Activated T-helper 1 cell treated with Interleukin-2 at 50 U/mL for 16 hours (primary cell): ENCODE measurements at places on chromosomes 2 and 18.

GRCh38 chr2:170409164-170409535, 231.2 kb downstream of the MYO3B start:
- DNase-seq = peak; percentile 53

GRCh38 chr2:120739438-120740090, 3.9 kb downstream of the GLI2 start:
- DNase-seq = no peak

DNA sequence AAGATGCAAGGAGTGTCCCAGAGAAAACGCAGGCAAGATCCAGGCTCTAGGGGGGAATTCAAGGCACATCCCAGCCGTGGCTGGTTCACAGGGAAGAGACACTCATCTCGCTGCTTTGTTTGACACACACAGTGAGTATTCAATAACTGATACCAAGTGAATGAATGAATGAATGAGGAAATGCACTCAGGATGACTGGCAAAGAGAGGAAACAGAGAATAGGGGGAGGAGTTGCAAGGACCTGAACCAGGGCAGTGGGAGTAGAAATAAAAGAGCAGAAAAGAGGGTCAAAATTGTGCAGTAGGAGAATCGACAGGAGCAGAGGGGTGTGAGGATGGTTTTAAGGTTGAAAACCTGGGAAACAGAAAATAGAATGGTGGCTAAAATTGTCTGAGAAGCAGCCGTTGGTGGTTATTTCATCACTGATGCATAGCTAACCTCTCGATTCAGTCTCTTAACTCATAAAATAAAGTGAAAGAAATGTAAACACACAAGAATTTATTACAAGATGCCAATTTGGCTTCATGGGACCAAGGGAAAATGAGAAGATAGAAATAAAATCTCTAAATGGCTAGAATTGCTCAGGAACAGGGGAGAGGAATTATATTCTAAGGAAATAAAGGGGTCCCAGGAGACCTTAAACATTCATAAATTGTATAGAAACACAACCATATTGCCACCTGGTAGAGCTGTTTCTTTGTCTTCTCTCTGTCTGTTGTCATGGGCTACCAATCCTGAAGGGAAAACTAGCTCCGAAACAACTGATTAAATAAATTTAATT, 63.9 kb upstream of the PHLPP1 start:
- no peak for DNase-seq

GRCh38 chr2:241862093-241862492, 3.4 kb upstream of the PDCD1 start:
- DNase-seq = no peak

DNA sequence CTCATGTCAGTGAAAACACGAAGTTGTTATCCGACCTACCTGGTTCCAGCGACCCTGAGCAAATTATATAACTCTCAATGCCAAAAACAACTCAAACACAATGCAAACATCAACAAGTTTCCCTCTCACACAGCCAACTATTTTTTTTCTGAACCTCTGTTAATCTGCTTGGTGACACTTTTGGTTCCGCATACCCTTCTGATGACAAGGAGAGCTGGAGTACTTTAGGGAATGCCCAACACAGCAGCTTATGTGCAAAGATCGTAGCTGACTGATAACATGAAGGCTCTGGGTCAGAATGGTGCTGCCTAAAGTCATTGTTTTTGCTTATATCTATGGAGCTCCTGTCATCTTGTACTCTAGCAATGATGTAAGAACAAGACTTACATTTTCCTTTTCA, 72.7 kb upstream of the CCDC68 start:
- DNase-seq = no peak

DNA sequence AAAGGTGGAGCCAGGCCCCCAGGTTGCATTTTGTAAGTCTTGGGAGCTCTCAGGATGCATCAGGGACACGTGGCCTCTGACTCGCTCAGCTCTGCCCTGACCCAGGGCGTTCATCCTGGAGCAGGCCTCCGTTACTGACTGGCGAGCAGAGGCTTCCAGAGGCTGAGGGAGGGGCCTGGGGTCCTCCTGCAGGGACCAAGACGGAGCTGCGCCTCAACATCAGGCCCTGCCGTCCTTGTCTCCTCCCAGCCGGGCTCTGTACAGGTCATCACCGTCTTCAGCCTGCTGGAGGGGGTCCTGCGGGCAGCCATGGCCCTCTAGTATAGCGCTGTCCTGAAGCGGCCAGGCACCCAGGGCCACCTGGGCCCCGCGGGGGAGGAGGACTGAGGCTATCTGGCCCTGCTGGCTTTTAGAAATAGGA, 10.2 kb upstream of the ALPP start:
- DNase-seq = no peak

GRCh38 chr2:143157418-143157817, 28.2 kb downstream of the ARHGAP15 start:
- DNase-seq = no peak

- DNase-seq = no peak
Observed at GRCh38 chr2:38438883-38439612, 62.0 kb upstream of the ATL2 start.

GRCh38 chr18:10202845-10203321, 251.6 kb upstream of the APCDD1 start:
- DNase-seq = no peak

DNA sequence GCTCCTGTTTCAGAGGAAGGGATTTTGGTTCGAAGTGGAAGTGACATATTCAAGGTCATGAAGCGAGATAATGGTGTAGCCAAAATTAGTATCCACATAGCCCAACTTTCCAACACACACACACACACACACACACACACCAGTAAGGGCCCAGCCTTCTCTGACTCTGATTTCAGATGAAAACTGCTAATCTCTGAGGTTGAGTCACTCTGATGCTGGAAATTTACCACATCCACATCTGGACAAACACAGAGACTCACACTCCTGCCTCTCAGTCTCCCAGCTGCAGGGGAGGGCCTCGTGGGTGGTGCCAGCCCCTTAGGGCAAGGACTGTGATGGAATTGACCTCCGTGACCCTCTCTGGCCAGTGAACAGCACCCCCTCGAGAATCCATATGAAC, 29.0 kb upstream of the SLC35F6 start:
- no peak for DNase-seq

DNA sequence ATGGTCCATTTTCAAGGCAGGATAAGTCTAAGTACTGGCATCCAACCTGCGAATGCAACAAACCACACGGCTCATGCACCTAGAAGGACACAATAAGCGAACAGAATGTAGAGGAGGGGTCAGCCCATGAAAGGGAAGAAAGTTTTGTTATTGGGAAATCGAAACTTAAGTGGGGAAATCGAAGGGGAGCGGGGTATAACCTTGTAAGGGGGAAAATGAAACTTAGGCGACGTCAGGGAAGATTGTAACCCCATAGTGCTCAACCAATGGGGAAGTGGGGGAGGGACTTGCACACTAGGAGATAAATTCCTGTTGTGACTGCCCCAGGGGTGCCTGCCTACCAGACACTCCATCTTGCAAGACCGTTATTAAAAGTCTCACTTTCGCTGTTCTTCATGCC, 15.6 kb upstream of the OTOF start:
- DNase-seq = no peak

DNA sequence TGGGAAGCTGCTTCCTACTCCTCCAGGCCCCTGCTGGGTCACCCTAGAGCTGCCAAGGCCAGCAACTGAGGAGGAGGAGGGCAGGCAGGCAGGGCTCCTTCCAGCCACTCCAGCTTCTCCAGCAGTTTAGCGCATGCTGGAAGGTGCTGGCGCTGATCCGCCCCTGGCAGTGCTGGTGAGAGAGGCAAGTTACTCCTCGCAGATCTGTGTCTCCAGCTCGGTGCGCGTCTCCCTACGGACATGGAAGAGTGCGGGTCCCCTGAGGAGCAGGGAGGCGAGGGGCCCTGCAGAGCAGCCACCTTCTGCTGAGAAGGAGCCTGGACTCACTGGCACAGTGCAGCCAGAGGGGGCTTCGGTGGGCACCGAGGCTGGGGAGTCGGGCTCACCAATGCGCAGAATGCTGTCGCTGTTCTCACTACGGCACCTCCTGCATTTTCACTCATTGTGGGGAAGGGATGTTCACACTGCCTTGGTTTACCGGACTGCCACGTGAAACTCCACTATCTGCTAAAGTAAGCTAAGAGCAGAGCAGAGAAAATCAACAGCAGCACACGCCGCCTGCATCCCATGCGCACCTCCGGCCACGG, 206.0 kb downstream of the HDAC4 start:
- DNase-seq = no peak

DNA sequence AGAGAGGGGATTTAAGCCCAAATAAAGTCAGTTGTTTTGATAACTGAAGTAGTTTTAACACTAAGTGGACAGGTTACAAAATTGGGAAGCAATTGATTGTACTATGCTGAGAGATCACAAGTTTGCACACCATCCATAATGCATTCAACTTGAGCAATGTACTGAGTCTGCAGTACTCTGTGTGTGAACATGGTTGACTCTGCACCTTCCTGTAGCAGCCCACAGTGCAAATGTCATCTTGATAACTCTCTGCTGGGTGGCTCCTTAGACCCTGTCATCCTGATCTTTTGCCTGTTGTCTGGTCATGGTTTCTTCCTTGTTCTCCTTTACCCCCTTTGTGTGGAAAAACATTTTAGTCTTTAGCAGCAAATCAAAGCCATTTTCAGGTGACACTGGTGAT, 168.0 kb downstream of the ARHGAP15 start:
- DNase-seq = no peak

DNA sequence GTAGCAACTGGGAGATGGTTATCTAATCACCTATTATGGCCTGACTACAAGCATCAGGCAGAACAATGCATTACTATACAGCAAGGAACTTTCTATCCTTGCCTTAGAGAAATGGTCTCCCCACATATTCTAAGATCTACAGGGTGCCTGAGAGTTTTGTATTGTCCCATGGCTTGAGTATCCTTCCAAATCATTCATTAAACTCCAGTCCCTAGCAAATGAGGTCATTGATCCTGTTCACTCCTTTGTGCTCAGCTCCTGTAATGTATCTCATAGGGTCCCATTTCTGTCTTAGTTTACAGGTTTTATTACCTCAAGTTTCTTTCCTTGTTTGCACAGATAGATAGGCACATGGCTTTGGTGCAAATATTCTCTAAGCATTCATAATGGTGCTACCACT, 9.0 kb downstream of the HNMT start:
- DNase-seq = no peak

GRCh38 chr2:69577467-69578197, 65.9 kb downstream of the AAK1 start:
- DNase-seq = no peak

GRCh38 chr2:181036848-181037603, 56.6 kb downstream of the UBE2E3 start:
- no peak for DNase-seq

DNA sequence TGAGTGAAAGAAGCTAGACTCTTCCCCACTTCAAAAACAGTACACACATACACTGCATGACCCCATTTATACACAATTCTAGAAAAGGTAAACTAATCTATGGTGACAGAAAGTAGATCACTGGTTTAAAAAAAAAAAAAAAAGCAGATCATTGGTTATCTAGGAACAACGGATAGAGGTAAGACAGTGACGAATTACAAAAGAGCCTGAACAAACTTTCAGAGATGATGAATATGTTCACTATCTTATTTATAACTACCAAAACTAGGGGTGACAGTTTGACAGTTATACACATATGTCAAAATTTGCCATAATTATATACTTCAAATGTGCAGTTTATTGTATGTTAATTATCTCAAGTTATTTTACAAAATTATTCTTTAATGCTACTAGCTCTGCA, 27.5 kb downstream of the MAP3K2 start:
- DNase-seq = no peak

DNA sequence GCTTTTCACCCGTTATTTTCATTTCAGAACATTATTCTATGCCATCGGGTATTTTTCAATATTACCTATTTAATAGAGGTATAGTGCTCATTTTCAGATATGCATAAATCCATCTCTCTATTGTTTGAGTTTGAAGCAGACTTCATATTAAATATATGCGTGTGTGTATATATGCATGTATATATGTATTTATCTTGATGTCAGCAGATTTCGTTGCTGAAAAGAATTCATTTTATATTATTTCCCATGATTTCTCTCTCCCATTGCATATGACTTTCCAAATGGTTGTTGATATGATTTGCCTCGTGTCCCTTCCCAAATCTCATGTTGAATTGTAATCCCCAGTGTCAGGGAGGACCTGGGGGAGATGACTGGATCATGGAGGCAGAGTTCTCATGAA, 28.6 kb upstream of the COPS8 start:
- no peak for DNase-seq

- DNase-seq = no peak
Observed at GRCh38 chr2:153622285-153622684, 143.7 kb upstream of the RPRM start.

GRCh38 chr2:141824790-141825189, 306.0 kb downstream of the LRP1B start:
- DNase-seq = no peak
